Activated CD4-positive, alpha-beta T cell treated with anti-CD3 and anti-CD28 coated beads for 24 hours (primary cell): ENCODE measurements at places on chromosomes 6 and 20.

- no peak for DNase-seq
Measured at GRCh38 chr6:53924277-53924676, 129.5 kb downstream of the LRRC1 start.

DNA sequence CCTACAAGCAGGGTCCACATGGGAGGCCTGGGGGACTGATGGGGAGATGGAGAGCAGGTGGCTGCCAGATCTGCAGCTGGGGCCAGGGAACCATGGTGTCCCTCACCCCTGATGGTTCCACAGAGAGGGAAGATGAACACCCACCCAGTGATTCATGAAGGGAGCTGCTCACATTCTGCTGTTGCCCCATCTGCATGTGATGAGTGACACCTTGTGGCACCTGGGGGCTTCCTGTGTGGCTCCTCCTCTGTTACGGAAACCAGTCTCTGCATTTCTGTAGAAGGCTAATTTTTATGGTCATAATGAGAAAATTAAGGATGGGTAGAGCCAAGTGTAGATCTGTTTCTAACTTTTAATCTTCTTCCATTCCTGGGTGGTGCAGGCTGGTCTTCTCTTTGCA is 217.1 kb downstream of the SMOC2 start:
- no peak for DNase-seq

DNA sequence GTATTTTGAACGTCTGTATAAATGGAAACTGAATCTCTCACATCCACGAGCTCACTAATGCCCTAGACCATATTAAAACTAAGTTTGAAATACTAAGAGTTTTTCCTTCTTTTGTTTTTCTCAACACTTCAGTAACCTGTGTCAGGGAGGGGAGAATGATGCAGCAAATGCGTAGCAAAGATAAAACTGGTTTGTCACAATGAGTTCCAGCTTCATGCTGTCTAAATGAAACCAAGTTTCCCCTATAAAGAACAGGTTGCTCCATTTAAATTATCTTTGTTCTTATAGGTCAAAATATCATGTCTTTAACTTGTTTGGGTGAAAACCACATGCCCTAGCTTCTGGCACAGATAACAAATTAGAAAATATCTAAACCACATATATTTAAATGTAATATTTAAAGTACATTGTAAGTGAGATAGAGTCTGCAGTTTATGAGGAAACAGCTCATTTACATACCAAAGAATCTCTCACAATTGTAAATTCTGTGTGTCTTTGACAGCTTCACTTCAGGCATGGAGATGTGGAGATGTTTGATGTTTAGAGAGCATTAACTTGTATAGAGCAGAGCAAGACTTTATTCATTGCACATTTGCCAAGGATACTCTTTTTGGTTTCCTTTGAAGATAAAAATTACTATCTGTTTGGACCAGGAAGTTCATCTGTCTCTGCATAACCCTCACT is 7.3 kb downstream of the TRDN start:
- DNase-seq = no peak

GRCh38 chr6:44452725-44453124 is 65.2 kb downstream of the CDC5L start:
- no peak for DNase-seq

- no peak for DNase-seq
Measured at GRCh38 chr20:8227293-8227692, 95.2 kb downstream of the PLCB1 start.

GRCh38 chr20:15653396-15654207 is 919.6 kb downstream of the KIF16B start:
- DNase-seq = no peak

DNA sequence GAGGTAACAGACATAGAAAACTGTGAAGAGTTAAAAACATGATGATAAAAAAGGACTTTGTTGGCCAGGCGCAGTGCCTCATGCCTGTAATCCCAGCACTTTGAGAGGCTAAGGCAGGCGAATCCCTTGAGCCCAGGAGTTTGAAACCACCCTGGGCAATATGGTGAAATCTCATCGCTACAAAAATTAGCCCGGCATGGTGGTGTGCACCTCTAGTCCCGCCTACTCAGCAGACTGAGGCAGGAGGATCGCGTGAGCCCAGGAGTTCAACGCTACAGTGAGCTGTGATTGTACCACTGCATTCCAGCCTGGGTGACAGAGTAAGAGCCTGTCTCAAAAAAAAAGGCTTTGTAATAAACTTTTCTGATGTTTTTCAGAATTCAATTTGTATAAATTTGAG is 60.1 kb downstream of the GFOD1 start:
- DNase-seq = no peak

GRCh38 chr20:44010162-44010704 is 95.6 kb downstream of the TOX2 start:
- DNase-seq = no peak

DNA sequence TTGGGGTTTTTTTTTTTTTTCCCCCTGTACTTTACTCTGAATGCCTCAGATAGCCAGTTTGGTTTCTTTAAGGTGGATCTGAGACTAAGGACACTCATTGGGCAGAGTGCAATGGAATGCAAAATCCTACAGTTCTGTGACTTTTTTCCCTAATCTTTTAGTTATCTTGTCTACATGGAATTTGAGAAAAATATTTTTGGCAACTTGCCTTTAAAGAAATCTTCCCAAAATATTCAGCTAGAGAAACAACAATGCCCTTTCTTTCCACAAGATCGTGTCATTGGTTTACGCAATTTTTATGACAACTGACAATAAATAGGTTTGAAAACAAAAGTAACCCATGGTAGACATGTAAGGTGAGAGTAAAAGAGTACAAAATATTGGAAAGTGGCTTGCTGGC is 171.7 kb upstream of the LAMP5 start:
- DNase-seq = no peak
